ENCODE measurements at places on chromosomes 7 and 10.

DNA sequence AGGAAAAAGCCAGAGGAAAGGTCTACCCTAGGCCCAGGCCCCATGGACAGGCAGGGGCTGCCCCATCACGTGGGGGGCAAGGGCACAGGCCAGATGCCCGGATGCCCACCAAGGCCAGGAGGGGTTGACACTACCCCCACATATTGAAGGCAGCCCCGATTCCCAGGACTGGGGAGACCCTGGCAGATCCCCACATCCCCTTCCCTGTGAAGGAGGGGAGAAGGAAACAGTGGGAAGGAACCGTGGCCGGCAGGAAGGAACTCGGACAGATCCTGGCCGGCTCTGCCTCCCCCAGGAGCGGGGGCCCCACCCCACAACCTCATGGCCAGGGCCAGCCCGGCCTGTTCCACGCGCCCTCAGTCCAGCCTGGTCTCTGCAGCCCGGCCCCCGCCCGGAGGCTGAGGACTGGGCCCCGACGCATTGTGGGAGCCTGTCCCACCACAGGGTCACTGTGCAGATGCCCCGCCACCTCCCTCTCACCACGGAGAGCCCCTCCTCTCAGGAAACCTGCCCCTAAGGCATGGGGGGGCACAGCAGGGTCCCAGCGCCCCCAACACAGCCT is 41.3 kb downstream of the PAPOLB start:
- DNase-seq: no peak

- DNase-seq: no peak
These were observed 17.8 kb downstream of the LDB3 start for GRCh38 chr10:86685893-86686632.

GRCh38 chr10:86614853-86615252 is 39.5 kb upstream of the OPN4 start:
- DNase-seq: no peak

- no peak for DNase-seq
These were observed 347.2 kb downstream of the SDK1 start for GRCh38 chr7:3648276-3648675.

GRCh38 chr7:137980308-137980707 is 21.6 kb downstream of the CREB3L2 start:
- no peak for DNase-seq

GRCh38 chr7:73308074-73308664 is 457 bp downstream of the NSUN5 start:
- no peak for DNase-seq

DNA sequence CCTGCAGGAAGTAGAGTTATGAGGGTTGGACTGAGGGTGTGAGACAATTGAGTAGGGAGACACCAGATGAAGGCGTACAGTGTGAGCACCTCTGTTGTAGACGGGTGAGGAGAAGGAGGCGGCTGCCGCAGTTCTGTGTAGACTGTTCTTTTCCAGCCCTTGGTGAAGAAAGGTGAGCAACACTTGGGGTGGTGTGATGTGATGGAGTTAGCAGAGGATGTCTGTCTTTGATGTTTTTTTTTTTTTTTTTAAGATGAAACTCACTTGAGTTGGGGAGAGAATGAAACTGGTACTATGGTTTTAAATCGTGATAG is 42.8 kb upstream of the RNF216 start:
- no peak for DNase-seq

Data from right forelimb (tissue), 1 donor.